ENCODE measurements at places on chromosomes 12 and 14. TPM values are rescaled to one million over a fixed set of nuclear protein-coding genes. Genes with fewer than 3 reads are reported as not detected.

Gene TMEM119
- total RNA-seq = 7.1 TPM

Gene GPX2
- not detected for total RNA-seq

Gene VCPKMT
- total RNA-seq = 9.9 TPM

Gene ERGIC2
- 47.1 TPM for total RNA-seq

Gene FSCB
- total RNA-seq = not detected

Gene MYF6
- total RNA-seq = 0.44 TPM

Gene GDF3
- total RNA-seq = not detected

Gene SYCP3
- not detected for total RNA-seq

Gene PMEL
- 1.7 TPM for total RNA-seq

Gene OR11G2
- total RNA-seq = not detected

DNA sequence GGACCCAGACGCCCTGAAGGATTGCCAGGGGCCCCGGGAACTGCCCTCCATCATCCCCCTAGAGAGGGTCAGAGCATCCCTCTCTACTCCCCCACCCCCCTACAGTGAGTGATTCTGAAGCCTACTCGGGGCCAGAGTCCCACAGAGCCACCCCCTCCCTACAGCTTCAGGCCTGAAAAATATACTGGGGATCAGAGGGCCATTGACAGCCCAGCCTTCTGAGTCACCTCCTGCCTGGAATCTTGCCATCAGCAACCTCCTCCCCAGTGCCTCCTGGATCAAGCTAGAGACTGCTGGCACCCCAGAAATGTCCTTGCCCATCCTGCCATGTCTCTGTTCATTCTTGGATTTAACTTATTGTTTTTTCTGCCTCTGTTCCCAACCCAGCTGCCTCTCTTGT, 21.7 kb upstream of the MIA2 start:
- DNase-seq = no peak

DNA sequence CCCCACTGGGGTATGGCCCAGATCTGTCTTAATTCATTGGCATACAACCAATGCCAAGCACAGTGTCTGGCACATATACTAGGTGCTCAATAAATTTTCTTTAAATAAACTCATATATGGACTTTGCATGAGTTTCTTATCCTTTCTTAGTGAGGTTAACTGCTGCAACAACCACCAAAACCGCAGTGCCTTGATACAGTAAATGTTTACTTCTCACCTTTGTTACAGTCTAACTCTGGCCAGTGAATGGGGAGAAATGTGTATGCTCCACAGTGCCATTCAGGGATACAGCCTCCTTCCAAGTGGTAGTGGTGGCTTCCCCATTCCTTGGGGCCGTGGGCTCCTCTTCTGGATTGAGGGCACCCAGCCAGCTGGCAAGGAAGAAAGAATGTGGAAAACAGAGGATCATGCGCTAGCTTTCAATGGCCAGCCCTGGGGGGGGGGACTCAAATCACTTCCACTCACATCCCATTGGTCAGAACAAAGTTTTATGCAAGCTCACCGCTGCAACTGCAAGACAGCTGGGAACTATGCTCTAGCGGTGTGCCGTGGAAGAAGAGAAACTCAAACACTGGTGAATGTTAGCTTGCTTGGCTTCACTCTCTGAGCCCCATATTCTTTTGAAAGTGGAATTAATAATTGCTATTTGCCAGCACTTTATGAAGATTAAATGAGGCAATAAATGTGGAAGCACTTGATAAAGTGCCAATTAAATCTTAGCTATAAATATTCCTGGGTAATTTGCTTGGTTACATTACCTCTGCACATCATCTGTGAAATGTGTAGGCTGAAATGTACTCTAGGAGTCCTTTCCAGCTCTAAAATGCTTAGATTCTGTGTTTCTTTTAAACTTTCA, 51.0 kb upstream of the SOCS2 start:
- DNase-seq = no peak

DNA sequence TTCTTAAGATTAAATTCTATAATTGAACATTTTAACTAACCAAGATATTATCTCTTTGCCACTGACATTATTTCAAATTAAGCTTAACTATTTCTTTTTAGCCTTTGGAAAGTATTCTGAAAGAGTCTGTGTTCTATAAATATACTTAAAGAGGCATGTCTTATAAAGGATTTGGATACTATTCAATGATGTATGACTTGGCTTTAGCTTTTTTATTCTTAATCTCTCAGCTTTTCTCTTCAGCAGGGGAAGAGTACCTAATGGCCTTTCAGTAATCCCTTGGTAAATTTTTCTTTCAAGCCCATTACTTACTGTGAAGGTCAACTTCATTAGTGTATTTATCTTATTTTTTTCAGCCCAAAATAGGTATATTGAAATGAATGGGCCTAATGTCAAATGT, 113.8 kb downstream of the LRRK2 start:
- no peak for DNase-seq

GRCh38 chr12:94805749-94806529, 155.6 kb upstream of the TMCC3 start:
- no peak for DNase-seq

- no peak for DNase-seq
Observed at GRCh38 chr12:131287015-131287937, 333.6 kb downstream of the ADGRD1 start.

GRCh38 chr14:79436335-79436734, 775.0 kb downstream of the DIO2 start:
- no peak for DNase-seq

DNA sequence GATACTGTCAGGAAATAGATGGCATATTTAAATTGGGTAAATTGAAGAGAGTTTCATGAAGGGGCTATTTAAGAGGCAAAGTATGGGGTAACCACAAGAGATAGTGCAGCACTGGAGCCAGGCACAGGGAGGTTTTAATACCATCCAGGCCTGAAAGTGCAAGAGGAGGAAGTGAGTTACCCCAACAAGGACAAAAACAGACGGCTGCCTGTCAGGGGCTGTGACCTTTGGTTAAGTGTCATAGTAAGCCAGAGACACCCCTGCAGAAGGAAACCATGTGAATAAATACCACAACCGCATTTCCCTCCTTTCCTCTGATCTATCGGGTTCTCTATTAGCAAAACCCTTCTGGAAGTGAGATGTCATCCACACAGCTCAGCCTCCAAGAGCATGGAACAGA, 122.0 kb upstream of the DHRS4 start:
- DNase-seq = no peak

- no peak for DNase-seq
Observed at GRCh38 chr12:65334521-65334920, 56.0 kb downstream of the MSRB3 start.

GRCh38 chr14:21694425-21694824, 20.8 kb upstream of the OR4E1 start:
- no peak for DNase-seq

GRCh38 chr12:49230805-49231194, 34.1 kb upstream of the TUBA1C start:
- DNase-seq = no peak

DNA sequence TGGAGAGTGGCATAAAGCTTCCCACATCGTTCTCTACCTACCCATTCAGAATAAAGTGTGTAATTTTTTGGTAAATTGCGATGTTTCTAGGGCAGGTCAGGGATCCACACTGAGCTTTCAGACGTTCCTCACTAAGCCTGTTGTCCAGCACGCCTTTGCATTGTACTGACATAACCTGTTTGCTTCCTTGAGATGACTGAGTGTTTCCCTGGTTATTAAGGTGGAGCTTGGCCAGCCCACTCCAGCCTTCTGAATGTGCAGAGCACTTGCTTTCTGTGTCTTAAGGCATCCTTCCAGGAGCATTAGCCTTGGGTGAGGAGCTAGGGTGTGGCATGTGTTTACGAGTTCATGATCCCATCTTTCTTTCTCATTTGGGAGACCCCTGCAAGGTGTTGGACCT, 96.4 kb downstream of the TMEM260 start:
- no peak for DNase-seq

DNA sequence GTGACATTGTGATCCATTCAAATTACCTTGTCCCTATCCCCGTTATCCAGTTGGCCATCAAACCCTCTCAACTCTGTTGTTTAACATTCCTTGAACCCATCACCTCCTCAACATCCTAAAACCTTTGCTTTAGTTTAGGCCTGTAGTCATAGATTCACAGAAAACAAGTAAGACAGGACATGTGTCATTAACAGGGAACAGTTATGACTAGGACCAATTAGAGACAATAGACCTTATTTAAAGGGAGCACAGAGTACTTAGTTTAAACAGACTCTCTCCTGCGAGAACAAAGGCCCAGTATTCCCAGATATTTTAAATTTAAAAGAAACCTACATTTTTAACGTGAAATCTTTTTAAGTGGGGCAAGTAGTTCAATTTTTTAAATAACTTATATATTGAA, 20.0 kb upstream of the HELB start:
- no peak for DNase-seq

DNA sequence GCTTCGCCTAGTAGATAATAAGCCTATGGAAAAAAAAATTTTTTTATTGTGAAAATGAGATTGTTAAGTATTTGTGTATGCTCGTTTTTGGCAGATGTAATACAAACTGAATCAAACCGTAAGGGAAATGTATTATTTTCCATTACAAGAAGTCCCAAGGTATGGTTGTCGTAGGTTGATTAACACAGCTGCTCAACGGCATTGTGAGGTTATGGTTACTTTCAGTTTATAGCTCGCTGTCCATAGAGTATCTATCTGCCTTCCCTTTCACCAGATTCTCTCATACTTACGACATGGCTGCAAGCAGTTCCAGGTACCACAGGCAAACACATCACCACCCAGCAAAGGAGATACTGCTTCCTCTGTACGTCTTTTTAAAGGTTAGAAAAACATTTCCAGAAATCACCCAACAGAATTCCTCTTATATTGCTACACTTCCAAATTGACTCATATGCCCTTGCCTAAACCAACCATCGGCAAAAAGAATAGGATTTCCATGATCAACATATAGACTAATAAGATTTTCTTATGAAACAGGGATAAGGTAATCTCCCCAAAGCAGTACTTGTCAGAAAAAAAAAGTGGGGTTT, 338.6 kb downstream of the SYT1 start:
- DNase-seq = no peak

DNA sequence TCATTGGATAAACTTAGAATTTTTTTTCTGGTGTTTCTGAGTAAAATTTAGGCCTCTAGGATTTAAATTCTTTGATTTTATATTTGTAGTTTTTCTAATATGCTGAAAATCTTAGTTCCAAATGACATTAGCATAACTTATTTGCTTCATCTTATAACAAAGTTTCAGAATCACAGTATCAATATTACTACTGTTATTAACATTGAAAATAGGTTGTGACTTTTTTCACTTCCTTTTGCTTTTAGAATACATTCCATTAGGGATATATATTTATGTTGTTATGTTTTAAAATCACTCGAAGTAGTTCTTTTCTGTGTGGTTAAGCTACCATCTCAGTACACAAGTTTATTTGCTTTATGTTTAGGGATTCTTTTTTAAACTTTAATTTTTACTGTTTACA, 12.8 kb downstream of the RAB3IP start:
- no peak for DNase-seq

GRCh38 chr12:48542300-48542928, 17.0 kb downstream of the OR8S1 start:
- no peak for DNase-seq

GRCh38 chr14:90204516-90204915, 51.8 kb upstream of the PSMC1 start:
- DNase-seq = no peak

DNA sequence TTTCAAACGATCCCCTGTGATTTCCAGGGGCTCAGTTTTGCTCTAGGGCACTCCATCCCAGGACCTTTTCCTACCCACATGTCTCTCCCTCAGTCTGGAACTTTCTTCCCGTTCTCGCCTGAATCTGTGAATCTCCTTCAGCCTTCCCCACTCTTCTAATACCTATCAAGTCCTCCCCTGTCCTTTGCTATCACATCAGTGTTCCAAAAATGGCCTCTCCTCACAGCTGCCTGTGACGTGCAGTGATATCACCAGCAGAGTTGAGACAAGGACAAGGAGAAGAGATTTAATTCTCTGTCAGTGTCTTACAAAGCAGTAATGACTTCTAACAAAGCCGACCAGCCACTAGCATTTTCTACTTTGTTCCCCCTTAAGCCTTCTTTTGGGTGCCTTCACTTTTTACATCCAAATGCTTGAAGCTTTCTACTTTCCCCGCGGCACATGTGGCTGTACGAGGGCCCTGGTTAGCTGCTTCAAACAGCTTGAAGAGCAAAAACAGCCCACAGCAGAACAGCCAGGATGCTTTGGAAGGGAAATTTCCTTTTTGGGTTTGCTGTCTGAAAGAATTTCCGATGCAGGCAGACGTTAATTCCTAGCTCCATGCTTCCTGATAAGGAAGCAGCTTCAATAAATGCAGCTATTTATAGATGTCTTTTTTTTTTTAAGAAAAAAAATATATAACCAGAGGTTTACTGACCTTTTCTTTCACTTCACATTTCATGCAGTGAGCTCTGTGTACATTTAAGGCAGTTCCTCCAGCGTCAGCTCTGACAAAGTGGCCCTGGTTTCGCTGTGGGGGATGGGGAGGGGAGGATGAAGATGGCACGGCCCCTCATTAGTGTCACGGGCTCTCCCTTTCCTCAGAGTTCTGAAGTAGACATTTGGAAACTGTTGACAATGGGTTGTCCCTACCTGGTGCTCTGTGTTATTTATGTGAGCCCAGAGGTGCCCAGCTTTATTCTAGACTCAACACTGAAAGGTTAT, 109.3 kb downstream of the ETV6 start:
- no peak for DNase-seq

DNA sequence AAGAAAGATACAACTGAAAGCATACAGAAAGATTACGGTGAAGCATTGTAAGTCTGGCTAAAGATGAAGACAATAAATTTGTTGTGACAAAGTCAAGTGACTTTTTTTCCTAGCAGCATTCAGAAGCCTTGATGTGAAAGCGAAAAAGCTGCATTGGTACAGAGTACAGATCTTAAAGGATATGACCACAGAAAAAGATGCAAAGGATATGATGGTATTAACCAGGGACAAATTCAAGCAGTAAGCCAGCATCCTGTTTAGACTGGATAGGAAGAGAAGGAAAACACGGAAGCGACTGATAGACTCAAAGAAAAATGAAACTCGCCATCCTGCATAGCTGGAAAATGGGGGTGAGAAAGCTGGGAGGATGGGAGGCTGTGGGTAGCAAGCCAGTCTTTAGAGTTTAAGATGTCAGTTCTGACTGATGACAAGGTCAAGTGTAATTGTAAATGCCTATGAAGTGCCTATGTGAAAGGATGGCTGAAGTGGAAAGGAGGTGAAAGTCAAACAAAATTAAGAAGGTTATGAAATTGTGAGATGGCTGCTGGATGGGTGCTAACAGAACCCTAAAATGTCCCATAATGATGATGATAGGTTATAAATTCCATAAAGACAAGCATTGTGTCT, 92.4 kb downstream of the PHLDA1 start:
- no peak for DNase-seq

DNA sequence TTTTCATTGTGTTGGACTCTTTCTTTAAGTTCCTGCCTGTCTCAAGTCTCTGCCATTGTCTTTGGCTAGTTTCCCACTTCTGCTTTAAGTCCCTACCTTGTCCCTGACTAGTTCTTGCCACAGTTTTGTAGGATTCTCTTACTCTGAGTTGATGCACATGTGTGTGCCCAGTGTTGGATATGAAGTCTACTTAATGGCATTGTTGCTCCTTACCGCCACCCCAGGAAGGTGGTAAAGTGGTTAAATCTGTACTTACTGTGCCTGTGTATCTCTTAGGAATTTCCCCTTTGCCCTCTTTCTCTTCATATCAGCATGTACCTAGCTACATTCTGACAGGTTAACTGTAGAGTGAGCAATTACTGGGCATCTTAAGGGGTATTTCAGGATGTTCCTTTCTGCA, 227.1 kb downstream of the NUBPL start:
- no peak for DNase-seq
